ENCODE measurements at places on chromosomes 3 and 15.
A peak's percentile ranks its signal among the peaks of the same experiment; 100 is the strongest.

GRCh38 chr3:60160111-60160821 is 1091.0 kb downstream of the FHIT start:
- no peak for DNase-seq

DNA sequence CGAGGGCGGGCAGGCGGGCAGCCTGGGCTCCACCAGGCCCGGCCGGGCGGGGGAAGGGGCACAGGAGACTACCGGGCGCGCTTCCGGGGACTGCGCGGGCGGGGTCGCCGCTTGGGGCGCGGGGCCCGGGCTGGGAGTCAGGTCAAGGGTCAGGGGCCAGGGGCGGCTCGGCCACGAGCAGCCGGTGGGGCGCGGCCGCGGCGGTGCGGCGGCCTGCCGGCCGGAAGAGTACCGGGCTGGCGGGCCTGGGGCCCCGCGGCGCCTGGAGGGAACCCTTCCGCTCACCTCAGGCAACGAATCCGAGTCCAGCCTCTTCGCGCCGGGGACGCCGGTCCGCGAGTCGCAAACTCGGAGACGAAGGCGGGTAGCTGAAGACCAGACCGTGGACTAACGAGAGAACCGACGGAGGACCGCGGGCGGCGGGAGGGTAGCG is 225 bp downstream of the RHOA start:
- no peak for DNase-seq

DNA sequence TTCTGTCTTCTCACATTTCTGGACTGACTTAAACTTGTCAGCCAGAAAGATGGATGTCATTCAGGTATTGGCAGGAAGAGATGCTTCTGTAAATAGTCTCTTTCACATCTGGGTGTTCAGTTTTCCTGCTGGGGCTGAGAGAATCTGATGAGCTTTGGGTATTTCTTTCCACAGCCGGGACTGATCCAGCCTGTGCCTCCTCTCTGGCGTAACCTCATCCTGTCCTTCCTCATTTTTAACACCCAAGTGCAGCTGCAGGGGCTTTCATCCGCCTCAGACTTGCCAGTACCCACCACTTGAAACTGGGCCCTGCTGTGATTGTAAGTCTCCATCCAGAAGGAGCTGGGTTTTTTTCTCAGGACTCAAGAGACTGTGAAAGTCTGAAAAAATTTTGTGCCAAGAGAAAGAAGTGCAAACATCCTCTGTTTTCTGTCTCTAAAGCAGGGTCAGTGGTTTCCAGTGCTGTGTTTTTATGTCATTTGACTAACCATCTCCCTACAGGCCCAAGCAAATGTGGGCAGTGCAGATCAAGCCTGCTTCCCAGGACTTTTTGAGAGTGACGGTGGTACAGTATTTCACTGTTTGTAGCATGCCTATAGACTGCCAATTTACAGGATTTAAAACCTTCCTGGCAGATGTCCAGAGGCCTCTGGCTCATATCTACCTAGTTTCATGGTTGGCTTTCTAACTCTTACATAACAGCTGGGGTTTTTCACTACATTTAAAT is 342.7 kb downstream of the PTPRG start:
- DNase-seq: no peak

DNA sequence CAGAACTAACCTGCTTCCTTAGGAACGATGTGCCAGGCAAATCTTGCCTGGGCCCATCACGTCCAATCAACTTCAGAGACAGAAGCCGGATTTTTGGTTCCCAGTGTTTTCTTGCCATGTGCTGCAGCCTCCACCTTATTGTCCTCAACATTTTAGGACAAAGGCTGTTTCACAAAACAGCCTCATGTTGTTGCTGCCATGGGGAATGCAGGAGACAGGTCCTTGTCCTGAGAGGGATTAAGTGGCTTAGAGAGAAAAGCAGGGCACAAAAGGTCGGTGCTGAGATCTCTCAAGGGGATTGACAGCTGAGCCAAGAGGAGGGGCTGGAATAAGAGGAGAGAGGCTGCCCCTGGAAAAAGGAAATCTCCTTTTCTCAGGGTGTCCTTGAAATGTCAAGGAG is 11.3 kb upstream of the NMNAT3 start:
- no peak for DNase-seq

DNA sequence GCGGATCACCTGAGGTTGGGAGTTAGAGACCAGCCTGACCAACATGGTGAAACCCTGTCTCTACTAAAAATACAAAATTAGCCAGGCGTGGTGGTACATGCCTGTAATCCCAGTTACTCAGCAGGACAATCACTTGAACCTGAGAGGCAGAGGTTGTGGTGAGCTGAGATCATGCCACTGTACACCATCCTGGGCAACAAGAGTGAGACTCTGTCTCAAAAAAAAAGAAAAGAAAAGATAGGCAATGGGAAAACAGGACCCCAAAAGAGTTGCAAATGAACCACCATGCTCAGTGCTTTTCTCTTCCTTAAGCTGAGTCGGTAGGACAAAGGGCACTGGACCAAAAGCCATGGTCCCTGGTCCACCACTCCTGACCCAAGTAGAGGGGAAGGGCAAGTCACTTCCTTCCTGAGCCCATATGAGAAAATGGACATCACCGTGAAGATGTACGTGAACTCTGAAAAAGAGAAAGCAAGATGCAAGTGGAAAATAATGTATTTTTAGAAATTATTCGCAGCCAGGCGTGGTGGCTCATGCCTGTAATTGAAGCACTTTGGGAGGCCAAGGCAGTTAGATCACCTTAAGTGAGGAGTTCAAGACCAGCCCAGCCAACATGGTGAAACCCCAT is 2.6 kb downstream of the ITGB5 start:
- DNase-seq: no peak

DNA sequence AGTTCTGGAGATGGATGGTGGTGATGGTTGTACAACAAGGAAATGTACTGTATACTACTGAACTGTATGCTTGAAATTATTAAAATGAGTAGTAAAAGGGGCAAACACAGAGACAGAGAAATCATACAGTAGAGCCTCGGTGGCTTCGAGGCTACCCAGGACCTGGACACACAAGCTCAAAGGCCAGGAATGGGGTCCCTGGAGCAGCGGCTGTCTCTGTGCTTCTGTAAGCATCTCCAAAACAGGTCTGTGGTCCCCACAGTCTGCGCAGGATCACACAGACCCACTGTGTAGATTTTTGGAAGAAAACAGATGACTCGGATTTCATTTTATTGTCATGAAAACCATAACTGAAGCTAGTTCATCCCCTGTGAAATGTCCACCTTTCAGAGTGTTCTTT is 39.7 kb downstream of the PGPEP1L start:
- no peak for DNase-seq

- no peak for DNase-seq
Observed at GRCh38 chr3:35946121-35946853, 307.0 kb downstream of the ARPP21 start.

DNA sequence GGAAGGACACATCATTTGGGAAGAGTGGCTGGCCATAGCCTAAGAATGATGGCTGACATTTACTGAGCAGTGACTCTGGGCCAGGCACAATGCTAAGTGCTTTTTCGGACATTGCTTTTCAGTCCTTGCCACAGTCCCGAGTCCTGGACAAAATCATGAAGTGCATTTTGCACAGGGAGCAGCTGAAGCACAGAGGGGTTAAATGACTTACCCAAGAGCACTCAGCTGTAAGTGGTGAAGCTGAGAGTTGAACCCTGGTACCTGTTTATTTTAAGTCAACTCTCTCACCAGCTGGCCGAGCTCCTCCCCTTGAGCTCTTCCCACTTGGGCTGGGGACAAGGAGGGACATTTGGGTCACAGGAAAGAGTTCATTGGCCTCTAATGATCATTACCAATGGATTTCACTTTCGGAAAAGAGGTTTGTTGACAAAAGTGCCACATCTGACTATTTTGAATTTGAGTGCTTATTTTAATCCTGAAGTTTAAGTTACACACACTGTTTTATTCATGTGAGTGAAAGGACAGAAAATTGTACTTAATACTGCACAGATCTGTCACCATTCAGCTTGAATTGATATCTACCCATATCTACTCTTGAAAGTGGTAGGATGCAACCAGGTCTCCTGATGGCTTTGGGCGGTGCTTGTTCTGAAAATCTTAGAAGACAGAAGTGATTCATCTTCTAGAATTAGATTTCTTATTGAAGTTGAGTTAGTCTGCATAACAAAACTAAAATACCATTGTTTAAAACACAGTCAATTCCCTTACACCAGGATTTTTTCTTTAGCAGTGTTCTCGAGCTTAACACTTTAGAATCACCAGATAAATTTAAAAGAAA is 368.7 kb upstream of the PROK2 start:
- DNase-seq: no peak

DNA sequence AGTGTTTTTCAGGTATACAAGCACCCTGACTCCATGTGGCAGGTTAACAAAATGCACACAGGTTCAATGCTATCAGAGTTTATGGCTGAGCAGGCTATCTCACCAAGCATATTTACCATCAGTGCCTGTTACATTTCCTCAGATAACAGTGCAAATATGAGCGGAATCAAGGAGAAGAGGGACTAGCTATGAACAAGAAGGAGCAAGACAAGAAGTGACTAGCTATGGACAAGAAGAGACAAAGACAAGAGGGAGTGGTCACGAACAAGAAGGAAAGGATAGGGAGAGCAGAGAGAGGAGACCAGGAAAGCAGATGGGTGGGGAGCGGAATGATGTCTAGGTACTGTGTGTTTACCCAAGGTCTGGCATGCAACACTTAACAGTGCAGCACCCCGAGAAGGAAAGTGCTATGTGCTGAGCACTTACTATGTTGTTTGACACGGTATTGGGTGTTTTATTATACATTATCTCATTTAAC is 8.6 kb downstream of the ILDR1 start:
- DNase-seq: no peak

GRCh38 chr3:37320276-37320675 is 145.9 kb upstream of the LRRFIP2 start:
- no peak for DNase-seq

GRCh38 chr3:159732172-159733111 is 256.2 kb upstream of the IL12A start:
- no peak for DNase-seq

DNA sequence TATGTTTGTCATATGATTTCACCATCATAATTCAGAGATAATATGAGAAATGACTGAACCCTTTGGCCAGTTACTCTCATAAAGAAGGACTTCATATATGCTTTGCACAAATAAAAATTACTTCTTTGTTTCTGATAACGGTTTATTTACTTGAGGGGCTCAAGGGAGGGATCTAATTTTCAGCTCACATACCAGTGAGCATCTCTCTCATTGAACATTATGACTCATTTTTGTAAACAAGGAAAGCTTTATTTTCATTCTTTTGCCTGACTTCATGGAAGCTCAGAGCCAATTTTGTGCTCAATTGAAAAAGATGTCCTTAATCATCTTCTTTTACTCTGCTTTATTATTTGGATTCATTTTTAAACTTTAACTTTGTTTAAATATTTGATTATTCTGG is 5.8 kb downstream of the NLGN1 start:
- DNase-seq: no peak

GRCh38 chr15:86541540-86541939 is 461.9 kb downstream of the AGBL1 start:
- no peak for DNase-seq

GRCh38 chr3:119400466-119400865 is 62.9 kb downstream of the TMEM39A start:
- DNase-seq: no peak

GRCh38 chr15:48031973-48032372 is 88.8 kb upstream of the SLC24A5 start:
- DNase-seq: no peak

DNA sequence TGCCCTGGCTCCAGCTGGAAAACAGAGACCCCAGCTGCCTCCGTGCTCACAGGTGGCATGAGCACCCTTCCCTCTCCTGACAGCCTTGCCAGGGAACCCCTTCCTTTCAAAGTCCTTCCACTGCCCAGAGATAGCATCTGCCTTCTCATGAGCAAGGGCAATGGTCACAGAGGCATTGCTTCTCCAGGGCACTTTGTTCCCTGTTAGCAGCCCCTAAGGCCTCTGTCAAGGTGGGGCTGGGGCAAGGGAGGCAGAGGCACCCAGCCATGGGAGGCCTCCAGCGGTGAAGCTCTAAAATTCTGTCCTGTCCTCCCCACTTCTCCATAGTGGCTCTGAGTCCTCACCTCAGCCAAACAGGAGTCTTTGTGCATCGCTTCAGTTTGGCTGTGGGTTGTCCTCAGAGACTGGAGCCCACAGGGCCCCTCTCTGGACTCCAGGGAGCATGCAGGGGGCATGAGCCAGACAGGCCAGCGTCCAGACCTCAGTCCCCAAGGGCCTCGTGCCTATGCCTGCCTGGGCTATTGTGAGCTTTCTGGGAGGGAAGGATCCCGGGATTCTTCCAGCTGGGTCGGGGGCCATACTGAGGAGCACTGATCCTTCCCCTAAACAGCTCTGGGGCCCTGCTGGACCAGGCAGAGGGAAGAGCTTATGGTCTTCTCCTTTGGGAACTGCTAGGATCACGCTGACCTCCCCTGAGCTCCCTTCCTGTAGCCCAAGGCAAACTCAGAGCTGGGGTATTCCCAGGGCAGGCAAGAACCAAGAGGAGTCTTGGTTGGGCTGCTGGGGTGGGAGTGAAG is 106.6 kb downstream of the DNAJB8 start:
- DNase-seq: no peak

DNA sequence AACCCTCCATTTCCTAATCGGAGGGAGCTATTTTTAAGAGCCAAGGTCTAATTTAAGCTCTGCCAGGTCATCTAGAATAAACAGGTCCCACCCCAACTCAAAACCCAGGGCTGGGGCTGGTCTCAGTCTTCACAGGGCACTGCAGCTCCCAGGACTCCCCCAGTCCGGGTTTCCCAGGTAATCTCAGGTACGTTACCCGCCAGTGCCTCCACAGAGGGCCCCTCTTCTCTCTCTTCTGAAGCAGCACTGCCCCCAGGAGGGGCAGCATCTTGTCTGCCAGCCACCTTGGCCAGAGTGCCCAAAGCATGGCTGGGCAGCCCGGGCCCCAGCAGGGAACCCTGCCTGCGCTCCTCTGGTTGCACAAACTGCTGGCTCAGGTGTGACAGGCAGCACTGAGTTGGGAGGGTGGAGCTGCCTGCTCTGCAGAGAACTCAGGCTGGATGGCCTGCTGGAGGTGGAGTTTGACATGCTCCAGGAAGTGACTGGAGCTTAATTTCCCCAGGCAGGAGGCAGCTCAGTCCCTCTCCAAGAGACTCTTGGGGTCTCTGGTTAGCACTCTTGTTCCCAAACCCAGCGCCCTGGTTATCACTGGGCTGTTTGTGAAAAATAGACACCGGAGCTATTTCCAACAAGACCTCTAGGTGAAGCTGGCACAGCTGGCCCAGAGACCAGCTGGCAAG is at the start of gene PLA2G4F:
PLA2G4F (minus strand) TSS at position 394 of the 680 bp plus-strand sequence; CDS start at position 307, 87 bp downstream.
- DNase-seq: peak; percentile 37

DNA sequence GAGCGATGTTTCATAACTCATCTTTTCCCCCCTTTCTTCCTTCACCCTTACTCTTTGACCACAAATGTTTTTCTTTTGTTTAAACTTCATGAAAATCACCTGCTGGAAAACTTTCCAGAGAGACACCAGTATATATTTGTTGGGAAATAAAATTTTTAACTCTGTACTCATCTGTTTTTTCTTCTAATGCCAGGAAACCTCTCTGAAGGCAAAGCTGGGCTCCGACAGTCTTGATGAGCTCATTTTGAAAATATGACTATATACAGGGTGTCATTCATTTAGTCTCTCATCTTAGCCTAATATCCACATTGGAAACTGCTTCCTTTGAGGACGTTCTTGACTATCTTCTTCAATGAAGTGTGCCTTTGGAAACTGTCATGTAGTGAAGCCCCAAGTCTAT is 339.6 kb upstream of the ROBO2 start:
- no peak for DNase-seq

- no peak for DNase-seq
Observed at GRCh38 chr3:62252438-62253157, 120.8 kb downstream of the FEZF2 start.
